ENCODE measurements at places on chromosomes 7 and 10. TPM values are rescaled to one million over a fixed set of nuclear protein-coding genes. Genes with fewer than 3 reads are reported as not detected.

DNA sequence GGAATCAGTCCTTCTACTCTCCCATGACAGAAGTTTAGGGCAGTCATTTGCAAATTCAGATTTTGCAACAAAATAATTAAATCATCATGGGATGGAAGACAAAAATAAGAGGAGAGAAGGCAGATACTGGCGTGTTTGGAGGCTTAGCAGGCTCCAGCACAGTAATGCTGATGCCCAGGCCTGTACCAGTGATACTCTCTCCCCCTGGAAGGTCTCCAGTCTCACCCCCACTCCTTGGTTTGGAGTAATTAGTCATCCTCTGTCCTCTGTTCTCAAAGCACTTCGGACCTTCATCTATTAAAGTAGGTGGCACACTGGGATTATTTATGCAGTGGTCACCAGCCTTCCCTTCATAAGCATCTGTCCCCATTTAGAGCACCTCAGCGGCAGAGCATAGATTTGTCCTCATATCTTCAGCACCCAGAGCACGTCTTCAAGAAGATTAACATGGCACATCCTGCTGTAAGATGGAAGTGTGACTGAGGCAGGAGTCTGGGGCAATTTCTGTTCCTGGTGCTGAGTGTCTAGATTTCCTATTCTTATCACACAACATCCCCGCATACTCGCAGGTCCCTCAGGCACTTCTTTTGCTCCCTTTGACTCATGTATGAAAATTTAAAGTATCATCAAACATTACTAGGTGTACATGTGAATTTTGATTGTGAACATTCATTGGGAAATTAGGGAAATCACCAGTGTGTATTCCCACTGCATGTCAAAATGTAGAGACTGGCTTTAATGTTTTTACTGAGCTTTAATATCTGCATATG, 31.3 kb upstream of the TRIL start:
- no peak overlapping the region for H3K27ac ChIP-seq
- H3K36me3 ChIP-seq, result no peaks in the 10 kb centered on the region
- no peaks in the 10 kb centered on the region for H3K27me3 ChIP-seq
- H3K4me3 ChIP-seq, result no peak overlapping the region
- H3K4me1 ChIP-seq, result peaks cover 7% of the 10 kb centered on the region

Gene DHX32
- total RNA-seq, result 21.6 TPM

Gene IKZF1
- 1.8 TPM for total RNA-seq

- H3K27me3 ChIP-seq, result no peaks in the 10 kb centered on the region
- no peak overlapping the region for H3K27ac ChIP-seq
- peaks cover 11% of the 10 kb centered on the region for H3K4me1 ChIP-seq
These were observed 994.4 kb upstream of the LRRTM3 start for GRCh38 chr10:65931291-65932070.

GRCh38 chr10:34080485-34081346, 734.4 kb downstream of the PARD3 start:
- no peaks in the 10 kb centered on the region for H3K4me1 ChIP-seq
- no peaks in the 10 kb centered on the region for H3K36me3 ChIP-seq
- no peak for DNase-seq
- H3K27me3 ChIP-seq, result no peaks in the 10 kb centered on the region

GRCh38 chr7:91344911-91345310, 80.7 kb downstream of the FZD1 start:
- no peaks in the 10 kb centered on the region for H3K4me1 ChIP-seq
- no peak overlapping the region for H3K4me3 ChIP-seq
- no peaks in the 10 kb centered on the region for H3K36me3 ChIP-seq
- H3K27ac ChIP-seq, result no peak overlapping the region
- peaks cover 21% of the 10 kb centered on the region for H3K27me3 ChIP-seq

GRCh38 chr10:62048470-62048869, 147.0 kb downstream of the ARID5B start:
- no peak for DNase-seq
- no peaks in the 10 kb centered on the region for H3K36me3 ChIP-seq
- no peaks in the 10 kb centered on the region for H3K27me3 ChIP-seq
- no peak overlapping the region for H3K27ac ChIP-seq
- peaks cover 56% of the 10 kb centered on the region for H3K4me1 ChIP-seq

Gene DRGX
- total RNA-seq, result not detected

Gene INMT
- total RNA-seq, result 0.19 TPM

- H3K4me1 ChIP-seq, result 0 out of 2 replicates have a peak, but pooled peaks cover 3% of the 10 kb centered on the region
- no peaks in the 10 kb centered on the region for H3K27me3 ChIP-seq
- DNase-seq, result no peak
- 0 out of 2 replicates have a peak, but pooled peaks cover 3% of the 10 kb centered on the region for H3K36me3 ChIP-seq
These were observed 121.5 kb downstream of the TPST1 start for GRCh38 chr7:66326501-66327215.

Gene ZMYND11
- total RNA-seq, result 19.8 TPM

GRCh38 chr7:134985894-134986362, 380 bp upstream of the AGBL3 start:
- peaks cover 7% of the 10 kb centered on the region for H3K4me1 ChIP-seq
- DNase-seq, result no peak
- no peaks in the 10 kb centered on the region for H3K27me3 ChIP-seq
- H3K27ac ChIP-seq, result no peak overlapping the region
- H3K4me3 ChIP-seq, result peak overlapping the region; percentile 61

DNA sequence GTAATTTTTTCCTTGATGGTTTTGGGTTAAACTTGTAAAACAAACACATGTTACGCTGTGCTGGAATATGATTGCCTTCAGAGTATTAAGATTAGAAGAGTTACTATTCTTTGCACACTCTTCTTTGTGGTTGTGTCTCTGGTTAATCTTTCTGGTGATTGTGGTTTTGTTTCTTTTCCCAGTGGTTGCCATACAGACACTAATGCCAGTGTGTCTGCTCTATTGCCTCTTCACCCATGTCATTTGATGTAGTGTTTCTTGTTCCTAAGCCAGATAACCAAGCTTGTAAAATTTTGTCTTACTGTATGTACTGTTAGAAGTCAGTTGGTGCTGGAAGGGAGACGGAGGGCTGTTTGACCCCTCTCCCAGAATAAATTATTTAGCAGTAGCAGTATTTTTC, 124.8 kb downstream of the PHTF2 start:
- no peak overlapping the region for H3K27ac ChIP-seq
- H3K27me3 ChIP-seq, result no peaks in the 10 kb centered on the region
- no peaks in the 10 kb centered on the region for H3K4me1 ChIP-seq
- no peak for DNase-seq

GRCh38 chr7:133853706-133854276, 273.3 kb upstream of the LRGUK start:
- H3K27me3 ChIP-seq, result no peaks in the 10 kb centered on the region
- peak; percentile 89 for DNase-seq
- no peak overlapping the region for H3K27ac ChIP-seq
- H3K36me3 ChIP-seq, result no peaks in the 10 kb centered on the region
- H3K4me3 ChIP-seq, result no peak overlapping the region
- no peaks in the 10 kb centered on the region for H3K4me1 ChIP-seq

DNA sequence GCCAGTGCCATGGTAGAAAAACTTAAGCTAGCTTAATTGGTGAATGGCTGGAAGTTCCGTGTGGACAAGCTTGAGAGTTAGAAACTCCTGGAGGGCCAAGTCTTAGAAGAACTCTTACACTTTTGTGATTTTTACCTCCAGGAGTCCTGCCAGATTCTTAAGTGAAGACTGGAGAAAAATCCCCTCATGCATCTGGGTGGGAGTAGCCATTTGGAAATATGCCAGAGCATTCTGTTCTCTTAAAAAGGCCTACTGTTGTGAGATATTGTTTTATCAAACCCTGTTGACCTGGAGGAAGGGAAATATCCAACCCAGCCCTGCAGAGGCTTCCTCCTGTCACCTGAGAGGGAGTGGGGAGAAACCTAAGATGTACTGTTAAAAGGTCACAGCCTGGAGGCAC, 17.6 kb upstream of the MCM10 start:
- no peak overlapping the region for H3K27ac ChIP-seq
- no peaks in the 10 kb centered on the region for H3K27me3 ChIP-seq
- no peak for DNase-seq

GRCh38 chr10:68133523-68133922, 24.2 kb downstream of the MYPN start:
- DNase-seq, result no peak
- no peak overlapping the region for H3K4me3 ChIP-seq
- no peak overlapping the region for H3K27ac ChIP-seq
- no peaks in the 10 kb centered on the region for H3K36me3 ChIP-seq

Gene SEMA3E
- 5.4 TPM for total RNA-seq

GRCh38 chr7:538764-539685, 19.4 kb upstream of the PDGFA start:
- H3K27ac ChIP-seq, result no peak overlapping the region
- H3K4me1 ChIP-seq, result peaks cover 3% of the 10 kb centered on the region
- H3K36me3 ChIP-seq, result no peaks in the 10 kb centered on the region
- DNase-seq, result peak; percentile 39
- no peak overlapping the region for H3K4me3 ChIP-seq

GRCh38 chr7:142812437-142813215, 41.9 kb downstream of the PRSS2 start:
- no peaks in the 10 kb centered on the region for H3K27me3 ChIP-seq
- peaks cover 50% of the 10 kb centered on the region for H3K4me1 ChIP-seq
- peak overlapping the region; percentile 11 for H3K4me3 ChIP-seq
- H3K36me3 ChIP-seq, result no peaks in the 10 kb centered on the region

DNA sequence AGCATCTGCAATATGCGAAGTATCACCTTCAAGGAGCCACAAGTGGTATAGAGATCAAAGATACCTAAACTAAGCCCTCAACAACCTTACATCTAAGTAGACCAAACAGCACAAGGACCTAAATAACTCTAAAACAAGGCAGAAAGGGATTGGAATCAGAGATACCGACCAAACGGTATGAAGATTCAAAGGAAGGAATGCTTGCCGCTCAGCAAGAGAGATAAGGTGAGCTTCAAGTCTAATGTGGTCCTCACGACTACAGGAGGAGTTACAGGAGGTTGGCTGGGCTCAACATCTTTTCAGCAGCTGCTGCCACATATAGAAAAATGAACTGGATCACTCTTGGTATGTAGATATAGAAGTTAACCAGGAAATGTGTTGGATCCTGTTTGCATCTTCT, 11.6 kb downstream of the ABLIM1 start:
- no peaks in the 10 kb centered on the region for H3K36me3 ChIP-seq
- DNase-seq, result no peak
- no peaks in the 10 kb centered on the region for H3K27me3 ChIP-seq

GRCh38 chr10:75276069-75276872, 40.5 kb upstream of the COMTD1 start:
- peaks cover 10% of the 10 kb centered on the region for H3K27me3 ChIP-seq
- DNase-seq, result peak; percentile 58
- H3K27ac ChIP-seq, result no peak overlapping the region
- H3K4me3 ChIP-seq, result peak overlapping the region; percentile 46

Gene NAT16
- total RNA-seq, result not detected

Gene PNLIPRP3
- not detected for total RNA-seq

Gene NOS3
- total RNA-seq, result 13.3 TPM

- H3K36me3 ChIP-seq, result no peaks in the 10 kb centered on the region
- no peak overlapping the region for H3K4me3 ChIP-seq
- no peaks in the 10 kb centered on the region for H3K4me1 ChIP-seq
- no peaks in the 10 kb centered on the region for H3K27me3 ChIP-seq
These were observed 278.4 kb downstream of the PHF14 start for GRCh38 chr7:11252011-11252607.

Gene UTF1
- total RNA-seq, result 12.2 TPM

- no peak overlapping the region for H3K27ac ChIP-seq
- no peak overlapping the region for H3K4me3 ChIP-seq
- DNase-seq, result no peak
- no peaks in the 10 kb centered on the region for H3K36me3 ChIP-seq
- H3K4me1 ChIP-seq, result peaks cover 12% of the 10 kb centered on the region
- no peaks in the 10 kb centered on the region for H3K27me3 ChIP-seq
These were observed 48.2 kb downstream of the ZNRF2 start for GRCh38 chr7:30332549-30332948.

Gene OR6V1
- not detected for total RNA-seq

DNA sequence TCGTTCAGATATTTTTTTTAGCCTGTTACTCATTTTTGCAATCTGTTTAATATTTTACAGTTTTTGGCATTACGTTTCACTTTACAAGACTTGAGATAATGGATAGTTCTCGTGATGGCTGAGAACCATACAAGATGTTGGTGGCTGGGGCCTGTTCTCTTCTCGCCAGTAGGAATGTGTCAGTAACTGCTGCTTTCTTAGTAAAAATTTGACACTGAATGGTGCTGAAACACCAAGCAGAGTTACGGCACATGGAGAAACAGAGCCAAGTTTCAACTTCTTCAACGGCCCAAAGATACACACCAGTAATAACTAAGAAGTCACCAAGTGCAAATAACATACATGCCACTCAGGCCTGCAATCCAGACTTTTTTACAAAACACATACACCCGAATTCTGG, 130.4 kb downstream of the NRP1 start:
- H3K27me3 ChIP-seq, result no peaks in the 10 kb centered on the region
- no peak for DNase-seq
- H3K4me3 ChIP-seq, result no peak overlapping the region
- H3K27ac ChIP-seq, result no peak overlapping the region
- H3K36me3 ChIP-seq, result no peaks in the 10 kb centered on the region

DNA sequence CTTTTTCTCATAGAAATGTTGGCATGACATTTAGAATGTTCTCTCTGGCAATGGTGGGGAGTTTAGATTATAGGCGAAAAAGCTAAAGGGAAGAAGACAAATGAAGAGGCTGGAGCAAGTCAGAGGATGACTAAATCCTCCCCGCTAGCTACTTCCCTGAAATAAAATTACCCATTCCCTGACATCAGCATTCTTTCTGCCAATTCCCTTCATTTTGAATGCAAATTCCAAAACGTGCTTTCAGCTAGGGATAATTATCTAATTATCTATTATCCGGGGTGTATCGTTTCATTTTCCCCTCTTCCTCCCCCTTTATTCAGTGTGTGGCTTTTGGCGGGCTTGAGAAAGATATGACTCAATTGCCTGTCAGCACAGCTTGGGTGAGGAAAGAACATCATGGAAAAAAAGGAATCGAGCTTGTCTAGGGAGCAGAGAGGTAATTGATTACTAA, 672.3 kb downstream of the TNS3 start:
- no peaks in the 10 kb centered on the region for H3K27me3 ChIP-seq
- no peak overlapping the region for H3K4me3 ChIP-seq
- DNase-seq, result no peak
- no peaks in the 10 kb centered on the region for H3K36me3 ChIP-seq
- no peaks in the 10 kb centered on the region for H3K4me1 ChIP-seq

- no peak overlapping the region for H3K4me3 ChIP-seq
- no peaks in the 10 kb centered on the region for H3K27me3 ChIP-seq
- H3K36me3 ChIP-seq, result no peaks in the 10 kb centered on the region
- no peak for DNase-seq
These were observed 87.8 kb downstream of the HDAC9 start for GRCh38 chr7:18583305-18583704.

DNA sequence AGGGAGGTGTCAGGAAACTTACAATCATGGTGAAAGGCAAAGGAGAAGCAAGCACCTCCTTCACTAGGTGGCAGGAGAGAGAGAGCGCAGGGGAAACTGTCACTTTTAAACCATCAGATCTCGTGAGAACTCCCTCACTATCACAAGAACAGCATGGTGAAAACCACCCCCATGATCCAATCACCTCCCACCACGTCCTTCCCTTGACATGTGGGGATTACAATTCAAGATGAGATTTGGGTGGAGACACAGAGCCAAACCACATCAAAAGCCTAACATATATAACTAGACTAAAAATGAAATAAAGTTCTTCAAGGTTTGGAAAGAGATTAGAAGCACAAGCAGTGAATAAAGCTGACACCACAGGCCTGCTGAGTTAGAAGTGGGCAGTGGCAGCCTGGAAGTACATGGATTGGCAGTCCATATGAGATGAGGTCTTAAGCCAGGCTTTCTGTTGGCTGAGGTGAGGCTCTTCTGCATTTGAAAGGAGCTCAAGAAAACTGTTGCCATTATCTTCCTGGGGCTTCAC, 96.4 kb upstream of the MDFIC start:
- H3K27ac ChIP-seq, result peak overlapping the region; percentile 4
- no peaks in the 10 kb centered on the region for H3K27me3 ChIP-seq
- DNase-seq, result peak; percentile 79
- no peaks in the 10 kb centered on the region for H3K36me3 ChIP-seq
